ENCODE measurements at places on chromosomes 11 and 22.

- no peak for DNase-seq
These were observed 128.1 kb downstream of the CTTN start for GRCh38 chr11:70526116-70527045.

GRCh38 chr22:33012833-33013450 is 45.2 kb downstream of the SYN3 start:
- no peak for DNase-seq

GRCh38 chr11:61021661-61022212 is 50.3 kb downstream of the CD6 start:
- no peak for DNase-seq

DNA sequence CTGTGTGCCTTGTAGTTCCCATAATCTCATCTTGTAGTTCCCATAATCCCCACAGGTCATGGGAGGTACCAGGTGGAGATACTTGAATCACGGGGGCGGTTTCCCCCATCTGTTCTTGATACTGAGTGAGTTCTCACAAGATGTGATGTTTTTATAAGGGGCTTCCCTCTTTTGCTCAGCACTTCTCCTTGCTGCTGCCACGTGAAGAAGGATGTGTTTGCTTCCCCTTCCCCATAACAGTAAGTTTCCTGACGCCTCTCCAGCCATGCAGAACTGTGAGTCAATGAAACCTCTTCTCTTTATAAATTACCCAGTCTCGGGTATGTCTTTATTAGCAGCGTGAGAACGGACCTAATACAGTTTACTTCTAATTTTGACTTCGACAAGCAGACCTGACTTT is 14.0 kb upstream of the SMIM38 start:
- DNase-seq, result no peak

DNA sequence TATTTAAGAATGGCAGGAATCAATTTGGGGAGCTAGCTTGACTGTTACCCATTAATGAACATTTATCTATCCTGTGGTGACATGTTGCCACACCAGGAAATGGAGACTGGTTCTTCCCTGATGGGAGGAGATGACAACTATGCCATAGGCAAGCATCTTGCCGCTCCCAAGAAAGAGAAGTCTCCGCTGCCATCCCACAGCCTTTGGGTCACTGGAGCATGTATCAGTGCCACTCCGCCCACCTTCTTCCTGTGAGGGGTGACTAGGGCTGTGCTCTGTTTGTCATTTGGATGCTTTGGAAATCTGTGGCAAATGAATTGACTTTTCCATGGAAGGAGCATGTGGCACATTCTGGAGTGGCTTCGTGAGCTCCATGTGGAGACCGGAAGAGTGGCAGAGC is 6.5 kb downstream of the STIP1 start:
- DNase-seq, result no peak

GRCh38 chr11:13680501-13681264 is 12.2 kb downstream of the FAR1 start:
- peak; percentile 32 for DNase-seq

Measured in cardiac fibroblast (primary cell).